ENCODE measurements at places on chromosomes 3 and 15.

DNA sequence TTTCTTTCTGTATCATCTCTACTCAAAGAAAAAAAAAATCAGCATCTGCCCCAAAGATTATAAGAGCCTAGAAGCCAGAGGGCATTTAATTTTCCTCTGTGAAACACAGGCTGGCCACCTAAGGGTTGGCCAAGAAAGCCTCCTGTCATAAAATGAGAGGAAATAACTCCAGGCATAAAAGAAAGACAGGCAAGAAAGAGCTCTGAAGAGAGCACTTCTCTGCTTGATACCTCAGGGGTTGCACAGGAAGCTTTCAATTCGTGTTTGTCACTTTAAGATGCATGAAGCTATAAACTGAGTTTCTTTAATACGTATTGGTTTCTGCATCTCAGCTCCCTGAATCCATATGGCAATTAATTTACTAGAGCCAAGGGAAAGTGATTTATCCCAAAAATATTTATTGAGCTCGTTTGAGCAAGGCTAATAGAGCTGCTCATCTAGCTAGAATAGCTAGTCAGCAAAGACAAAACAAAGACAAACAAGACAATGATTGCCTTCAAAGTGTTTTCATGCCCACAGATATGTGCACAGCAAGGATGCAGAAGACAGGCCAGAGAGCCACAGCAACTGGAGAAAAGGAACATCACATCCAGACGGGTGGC is 35.5 kb downstream of the ATP8B4 start:
- DNase-seq = no peak

- no peak for DNase-seq
These were observed 283.9 kb upstream of the THBS1 start for GRCh38 chr15:39296955-39297354.

DNA sequence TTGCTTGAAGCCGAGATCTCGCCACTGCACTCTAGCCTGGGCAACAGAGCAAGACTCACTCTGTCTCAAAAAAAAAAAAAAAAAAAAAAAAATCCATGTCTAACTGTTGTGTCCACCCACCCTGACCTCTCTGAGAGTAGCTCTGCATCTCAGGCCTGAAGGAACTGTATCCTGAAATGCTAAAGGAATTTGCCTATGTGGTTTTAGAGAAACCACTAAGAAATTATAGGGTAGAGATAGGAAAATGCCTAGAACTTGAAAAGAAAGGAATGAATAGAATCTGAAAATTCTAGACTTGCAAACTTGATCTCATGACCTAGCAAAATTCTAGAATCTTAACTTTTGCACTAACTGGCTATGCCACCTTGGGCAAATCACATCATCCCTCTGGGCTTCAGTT is 217.5 kb upstream of the ROPN1 start:
- no peak for DNase-seq

- DNase-seq = no peak
These were observed 43.0 kb upstream of the ATP2C1 start for GRCh38 chr3:130850843-130851242.

DNA sequence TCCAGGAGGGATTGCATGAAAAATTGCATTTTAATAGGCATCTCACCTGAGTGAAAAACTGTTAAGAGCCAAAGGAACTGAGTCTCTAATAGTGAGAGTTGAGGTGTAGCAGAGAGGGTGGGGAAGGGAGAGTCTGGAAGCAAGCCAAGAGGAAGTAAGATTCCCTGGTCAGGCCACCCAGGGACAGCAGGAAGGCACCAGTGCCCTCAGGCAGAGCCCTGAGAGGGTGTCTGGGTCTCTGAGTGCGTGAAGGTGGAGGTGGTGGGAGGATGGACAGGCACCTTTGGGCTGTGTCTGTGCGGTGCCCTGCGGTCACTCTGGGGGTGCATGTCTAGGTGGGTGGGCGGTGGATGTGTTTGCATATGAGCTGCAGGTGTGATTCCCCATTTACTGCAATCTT is 300.4 kb upstream of the ROPN1 start:
- DNase-seq = no peak

GRCh38 chr15:80967451-80967850 is 22.2 kb downstream of the MESD start:
- no peak for DNase-seq

DNA sequence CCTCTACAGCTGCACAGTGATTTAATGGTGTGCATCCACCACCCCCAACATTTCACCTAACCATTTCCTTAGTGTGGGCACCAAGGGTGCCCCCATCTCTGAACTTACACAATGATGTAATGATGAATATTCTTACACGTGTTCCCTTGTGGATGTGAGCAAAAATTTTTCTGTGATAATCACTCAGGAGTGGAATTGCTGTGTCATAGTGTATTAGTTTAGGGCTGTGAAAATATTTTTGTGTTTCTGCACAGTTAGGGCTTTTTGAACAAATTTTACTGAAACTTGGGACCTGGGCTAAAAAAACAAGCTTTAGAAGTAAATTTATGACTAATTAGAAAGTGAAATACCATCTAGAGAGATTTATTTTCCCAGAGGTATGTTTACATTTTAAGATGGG is 134.5 kb upstream of the CCNL1 start:
- DNase-seq = no peak

GRCh38 chr3:197372047-197372661 is 73.7 kb upstream of the DLG1 start:
- no peak for DNase-seq

DNA sequence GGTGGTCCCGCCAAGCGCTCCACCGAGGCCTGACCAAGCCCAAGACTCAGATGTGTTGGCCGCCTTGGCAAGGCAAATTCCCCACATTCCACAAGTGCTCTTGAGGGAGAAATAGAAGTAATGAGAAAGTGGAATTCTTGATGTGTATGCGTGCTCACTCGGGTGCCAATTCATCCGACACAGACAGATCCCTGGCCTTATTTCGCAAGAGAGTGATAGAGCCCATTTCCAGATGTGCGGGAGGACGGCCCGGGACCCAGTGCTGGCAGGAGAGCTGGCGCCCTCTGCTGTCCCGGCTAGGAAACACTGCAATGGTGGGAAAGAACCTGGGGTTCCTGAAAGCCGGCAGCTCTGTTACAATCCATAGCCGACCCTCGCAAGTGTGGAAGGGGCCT is 76.0 kb downstream of the HMG20A start:
- DNase-seq = peak; percentile 62

- no peak for DNase-seq
These were observed 84.4 kb downstream of the DNAJB8 start for GRCh38 chr3:128382221-128382807.

DNA sequence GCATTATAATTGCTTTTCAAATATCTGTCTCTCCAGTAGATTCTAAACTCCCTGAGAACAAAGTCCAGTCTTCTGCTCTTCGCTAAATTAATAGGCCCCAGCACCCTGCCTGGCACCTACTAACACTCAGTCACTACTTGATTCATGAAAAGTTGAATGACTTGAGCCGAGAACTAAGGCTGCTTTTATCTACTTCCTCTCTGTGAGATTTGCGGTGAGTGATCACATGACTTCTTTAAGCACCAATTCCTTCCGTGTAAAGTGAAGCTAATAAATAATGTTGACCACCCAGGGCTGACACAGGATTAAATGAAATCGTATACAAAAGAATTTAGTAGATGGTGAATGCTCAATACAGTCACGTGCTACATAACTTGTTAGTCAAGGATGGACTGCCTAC is 44.6 kb upstream of the PGPEP1L start:
- DNase-seq = no peak

GRCh38 chr3:16069149-16069922 is 105.1 kb upstream of the GALNT15 start:
- DNase-seq = no peak

DNA sequence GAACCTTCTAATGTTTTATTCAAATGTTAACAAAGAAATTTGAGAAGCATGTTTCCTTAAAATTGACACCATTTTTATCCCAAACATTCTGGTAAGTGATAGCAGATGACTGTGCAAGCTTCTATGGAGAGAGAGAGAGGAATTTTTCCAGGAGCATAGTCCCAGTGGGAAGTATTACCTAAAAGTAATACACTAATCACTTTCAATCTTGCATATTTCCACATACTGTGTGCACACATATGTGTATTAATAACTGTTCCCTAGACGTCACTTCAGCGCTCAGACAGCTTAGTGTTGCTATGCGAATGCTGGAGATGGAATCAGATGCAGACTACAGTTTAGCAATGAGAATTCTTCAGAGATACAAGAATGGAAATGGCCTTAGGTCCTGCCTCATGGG is 424.3 kb upstream of the TPRG1 start:
- no peak for DNase-seq

DNA sequence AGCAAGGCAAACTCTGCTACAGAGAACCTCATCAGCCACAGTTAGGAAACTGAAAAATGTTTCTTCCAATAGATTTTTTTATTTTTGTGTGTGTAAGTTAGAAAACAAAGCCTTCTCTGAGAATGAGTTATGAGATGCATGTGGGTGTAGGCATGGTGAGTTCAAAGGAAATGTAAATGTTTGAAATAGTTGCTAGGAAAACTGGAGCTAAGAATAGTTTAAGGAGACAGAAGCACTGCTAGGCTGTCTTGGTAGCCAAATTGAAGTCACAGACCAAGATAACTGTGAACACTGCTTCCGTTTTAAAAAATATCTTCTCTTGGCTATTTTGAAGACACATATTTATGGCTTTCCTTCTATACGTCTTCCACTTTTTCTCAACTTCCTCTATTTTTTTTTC is 1501.2 kb upstream of the CADM2 start:
- no peak for DNase-seq

GRCh38 chr3:48222616-48223513 is at the start of gene CAMP:
Gene CAMP (plus strand): TSS chr3:48223495. CDS start chr3:48223512, 17 bp downstream.
- no peak for DNase-seq

GRCh38 chr15:94069844-94070243 is 161.5 kb upstream of the MCTP2 start:
- no peak for DNase-seq

DNA sequence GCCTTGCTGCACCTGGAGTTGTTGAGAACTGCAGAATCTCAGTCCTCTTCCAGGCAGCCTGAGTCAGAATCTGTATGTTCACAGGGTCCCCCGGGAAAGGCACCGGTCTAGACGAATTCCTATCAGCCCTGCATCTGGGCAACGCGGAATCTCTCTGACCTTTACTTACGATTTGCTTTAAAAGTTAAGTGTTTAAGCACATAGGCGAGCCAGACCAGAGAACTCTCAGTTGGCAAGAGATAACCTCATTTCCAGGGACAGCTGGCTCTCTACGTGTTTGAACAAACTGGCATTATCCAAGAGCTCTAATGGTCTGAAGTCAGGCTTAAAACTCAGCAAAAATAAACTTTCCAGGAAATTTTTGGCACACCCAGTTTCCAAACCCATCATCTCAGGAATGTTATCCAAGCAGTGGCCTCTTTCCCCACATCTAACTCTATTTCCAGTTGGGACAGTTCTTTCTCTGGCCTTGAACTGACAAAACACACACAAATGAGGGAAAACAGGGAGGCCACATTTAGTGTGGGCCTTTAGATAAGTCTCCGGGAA is 53.4 kb downstream of the HES1 start:
- no peak for DNase-seq

DNA sequence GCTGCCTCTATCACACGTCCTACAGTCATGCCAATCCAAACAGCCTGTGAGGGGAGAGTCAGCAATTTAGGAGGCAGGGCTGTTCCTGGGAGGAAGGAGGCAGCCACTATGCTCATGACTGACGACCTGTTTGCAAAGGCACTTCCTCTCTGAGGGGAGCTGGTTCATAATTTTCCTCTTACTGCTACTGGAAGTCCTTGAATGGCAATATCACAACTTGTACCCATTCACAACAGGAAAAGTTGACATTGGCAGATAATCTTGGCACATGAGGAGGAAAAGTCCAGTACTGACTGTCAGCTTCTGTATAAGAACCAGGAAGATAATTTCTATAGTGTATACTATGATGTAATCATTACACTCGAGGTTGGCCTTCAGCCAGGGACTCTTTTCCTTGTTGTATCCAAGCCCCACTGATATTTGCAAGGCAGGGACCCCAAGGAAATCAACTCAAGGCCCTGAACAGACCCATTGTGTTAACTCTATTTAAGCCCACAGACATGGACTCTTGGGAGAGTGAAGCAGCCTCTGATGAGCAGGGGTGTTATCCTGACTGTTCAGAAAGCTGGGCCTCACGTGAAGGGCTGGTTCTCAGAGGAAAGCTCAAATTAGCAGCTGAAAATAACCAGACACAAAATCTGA is 267.3 kb upstream of the ADAMTS9 start:
- DNase-seq = no peak

- DNase-seq = no peak
These were observed 59.3 kb upstream of the CCNL1 start for GRCh38 chr3:157219215-157219614.

- no peak for DNase-seq
These were observed 20.5 kb downstream of the SIDT1 start for GRCh38 chr3:113552851-113553250.

GRCh38 chr3:134527037-134527436 is 41.2 kb downstream of the CEP63 start:
- DNase-seq = no peak

DNA sequence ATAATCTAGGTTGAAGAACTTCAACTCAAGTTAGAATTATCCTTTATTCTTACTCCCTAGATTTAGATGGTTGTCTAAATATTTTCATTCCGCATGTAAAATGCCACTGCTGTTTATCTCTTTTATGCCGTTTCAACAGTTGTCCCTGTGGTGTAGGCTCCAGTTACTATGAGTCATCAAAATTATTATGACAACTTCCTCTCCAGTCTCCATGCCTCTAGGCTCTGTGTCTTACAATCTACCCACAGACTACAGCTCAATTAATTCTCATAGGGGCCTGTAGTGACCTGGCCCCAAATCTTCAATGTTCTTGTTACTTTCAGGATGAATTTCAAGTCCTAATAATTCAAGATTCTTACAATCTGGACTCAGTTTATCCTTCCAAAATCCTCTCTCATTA is 105.8 kb upstream of the UNC13C start:
- no peak for DNase-seq
